T follicular helper cell (primary cell): ENCODE measurements at places on chromosomes 6 and 20.

- DNase-seq: peak; percentile 89
Measured at GRCh38 chr6:137823826-137824555, 43.1 kb upstream of the TNFAIP3 start.

DNA sequence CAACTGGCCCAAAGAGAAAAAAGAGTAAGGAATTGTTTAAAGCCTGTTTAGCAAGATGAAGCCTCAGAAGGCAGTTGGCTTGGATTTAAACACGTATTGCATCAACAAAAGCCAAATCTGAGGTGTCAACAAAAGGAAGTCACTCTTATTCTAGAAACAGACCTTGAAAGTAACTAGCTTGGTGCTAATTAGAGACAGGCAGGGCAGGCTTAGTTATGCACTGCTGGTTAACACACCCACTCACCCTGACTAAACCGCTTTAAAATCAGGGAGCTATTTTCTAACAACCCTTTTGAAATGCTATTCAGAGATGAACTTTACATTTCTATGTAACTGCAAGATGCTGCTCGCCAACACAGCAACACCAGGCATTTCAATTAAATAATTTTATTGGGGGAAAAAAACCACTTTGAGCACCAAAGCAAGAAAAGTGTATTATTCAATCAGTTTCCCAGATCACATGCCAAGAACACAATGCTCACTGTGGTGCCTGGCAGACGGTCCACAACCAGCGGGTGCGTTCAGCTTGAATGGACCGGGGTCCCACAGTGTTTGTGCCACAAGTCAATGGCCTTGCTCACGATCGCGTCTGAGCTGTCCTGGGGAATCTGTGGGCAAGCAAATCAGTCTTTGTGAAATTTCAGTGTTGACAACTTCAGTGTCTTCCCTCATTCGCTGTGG, 23.6 kb downstream of the TBC1D7 start:
- no peak for DNase-seq

DNA sequence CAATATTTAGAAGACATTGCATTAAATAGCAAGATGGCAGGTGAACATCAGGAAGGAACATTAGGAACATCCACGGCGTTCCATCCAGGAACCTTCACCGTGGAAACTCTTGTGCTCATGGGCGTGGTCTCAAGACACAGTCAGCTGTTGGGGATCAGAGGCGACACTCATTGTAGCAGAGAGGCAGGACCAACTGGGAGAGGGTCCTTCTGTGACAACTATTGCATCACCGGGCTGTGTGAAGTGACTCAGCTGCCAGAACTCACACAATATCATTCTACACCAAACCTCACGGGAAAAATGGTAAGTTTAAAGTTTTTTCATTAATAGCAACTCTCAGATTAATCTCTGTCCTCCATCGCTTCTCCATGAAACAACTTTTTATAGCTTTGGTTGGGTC, 334.8 kb upstream of the SULF2 start:
- no peak for DNase-seq

- no peak for DNase-seq
Measured at GRCh38 chr6:33324125-33324524, 6.6 kb upstream of the ZBTB22 start.

DNA sequence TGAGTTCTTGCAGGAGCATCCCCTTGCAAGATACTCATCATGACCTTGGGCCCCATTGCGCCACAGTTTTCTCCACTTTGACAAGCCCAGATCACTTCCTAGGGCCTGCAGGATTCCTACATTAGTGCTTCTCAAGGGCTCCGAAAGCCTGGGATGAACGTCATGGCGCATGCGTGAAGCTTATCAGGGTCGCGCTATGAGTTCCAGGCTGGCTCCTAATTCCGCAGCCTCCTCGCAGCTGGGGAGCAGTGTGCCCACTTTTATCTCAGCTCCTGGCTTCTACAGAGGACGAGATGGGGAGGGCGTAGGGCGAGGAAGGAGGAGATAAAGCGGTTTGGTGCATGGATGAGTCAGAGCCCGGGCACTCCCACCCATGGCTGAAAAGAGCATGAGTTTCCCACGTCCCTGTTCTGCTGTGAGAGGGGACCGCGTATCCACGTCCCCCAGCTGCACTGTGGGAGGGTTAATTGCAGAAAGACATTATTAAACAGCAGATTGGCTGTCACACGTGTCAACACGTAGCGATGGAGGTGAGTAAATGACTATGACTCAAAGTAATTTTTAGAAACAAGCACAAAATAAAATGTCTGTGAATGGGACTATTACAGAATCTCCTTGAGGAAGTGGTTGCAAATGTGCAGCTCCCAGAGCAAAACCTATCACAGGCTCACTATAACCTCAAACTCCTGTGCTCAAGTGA, 72.9 kb upstream of the DSP start:
- DNase-seq: no peak

DNA sequence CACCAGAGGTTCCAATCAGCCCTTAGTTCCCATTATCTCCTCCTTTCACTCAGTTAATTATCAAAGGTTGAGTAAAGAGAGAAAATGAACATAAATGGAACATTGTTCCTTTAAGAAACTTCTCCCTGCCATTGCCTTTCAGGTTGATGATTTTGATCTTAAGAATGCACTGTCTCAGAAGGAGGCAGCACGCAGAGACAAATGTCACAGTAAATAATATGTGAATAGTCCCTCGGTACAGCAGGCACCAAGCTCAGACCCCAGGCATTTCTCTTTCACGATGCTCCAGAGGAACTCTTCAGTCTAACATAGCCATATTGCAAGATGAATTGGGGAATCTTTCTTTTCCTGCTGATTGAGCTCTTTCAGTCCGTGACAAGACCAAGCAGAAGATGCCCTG, 435.3 kb upstream of the SPTLC3 start:
- DNase-seq: no peak

DNA sequence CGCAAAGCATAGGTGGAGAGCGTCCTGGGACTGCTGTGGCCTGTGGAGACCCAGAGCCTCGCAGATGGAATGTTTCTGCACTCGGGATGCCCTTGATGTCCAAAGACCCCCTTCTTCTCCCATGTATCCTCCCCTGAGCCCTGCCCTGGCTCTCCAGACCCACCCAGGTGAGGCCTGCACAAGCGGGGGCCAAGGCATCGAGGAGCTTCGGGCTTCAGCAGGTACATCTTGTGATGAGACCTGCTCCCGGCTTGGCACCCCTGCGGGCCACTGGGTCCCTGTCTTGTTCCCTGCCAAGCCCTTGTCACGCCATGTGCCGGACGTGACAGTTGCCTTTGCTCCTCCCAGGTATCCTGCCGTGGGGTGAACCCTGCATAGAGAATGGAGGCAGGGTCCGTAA, 85.2 kb downstream of the RAMACL start:
- no peak for DNase-seq

GRCh38 chr20:37911838-37912281, 8.9 kb downstream of the VSTM2L start:
- no peak for DNase-seq

- no peak for DNase-seq
Measured at GRCh38 chr6:157328108-157328692, 4.9 kb upstream of the TMEM242 start.

DNA sequence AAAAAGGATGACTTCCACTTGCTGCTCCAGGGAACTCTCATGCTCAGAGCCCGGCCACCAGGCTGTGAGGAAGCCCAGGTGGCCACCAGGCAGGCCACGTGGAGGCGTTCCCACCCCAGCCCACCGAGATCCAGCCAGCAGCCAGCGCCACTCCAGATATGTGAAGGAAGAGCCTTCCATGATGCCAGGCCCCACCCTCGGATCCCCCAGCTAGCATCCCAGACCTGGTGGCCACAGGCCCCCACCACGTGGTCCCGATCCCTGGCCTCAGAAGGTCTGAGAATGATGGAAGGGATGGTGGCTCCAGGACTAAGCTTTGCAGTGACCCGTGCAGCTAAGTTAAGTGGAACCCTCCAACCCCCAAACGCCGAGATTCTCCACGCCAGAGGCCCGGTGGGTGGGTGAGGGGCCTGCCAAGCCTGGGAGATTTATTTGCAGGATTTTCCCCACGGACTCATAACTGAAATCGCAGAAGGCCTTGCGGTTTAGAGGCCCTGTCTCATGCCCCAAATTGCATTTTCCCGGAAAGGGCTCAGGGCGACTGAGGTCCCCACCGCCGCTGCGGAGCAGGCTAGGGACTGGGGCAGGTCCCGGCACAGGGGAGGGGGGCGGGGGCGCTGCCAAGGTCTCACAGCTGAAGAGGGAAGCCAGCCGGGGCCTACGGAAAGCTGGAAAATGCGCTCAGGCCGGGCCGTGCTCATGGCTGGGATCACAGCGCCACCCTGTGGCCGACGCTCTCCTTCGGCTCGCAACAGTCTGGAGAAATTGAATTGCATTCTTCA, 31.1 kb upstream of the CST7 start:
- no peak for DNase-seq

- no peak for DNase-seq
Measured at GRCh38 chr20:59617221-59617620, 12.9 kb downstream of the PHACTR3 start.

DNA sequence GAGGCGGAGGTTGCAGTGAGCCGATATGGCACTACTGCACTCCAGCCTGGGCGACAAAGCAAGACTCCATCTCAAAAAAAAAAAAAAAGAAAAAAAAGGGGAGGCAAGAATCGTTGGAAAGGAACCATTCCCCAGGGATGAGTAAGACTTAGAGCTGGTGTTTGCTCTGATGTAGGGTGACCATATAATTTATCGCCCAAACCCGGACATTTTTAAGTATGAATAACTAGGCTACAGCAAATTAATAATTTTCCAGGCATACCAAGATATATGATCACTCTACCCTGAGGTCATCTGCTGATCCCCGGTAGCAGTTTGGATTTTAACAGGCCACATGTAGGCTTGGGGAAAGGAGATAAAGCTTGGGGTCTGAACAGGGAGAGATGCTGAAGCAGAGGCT, 260.9 kb downstream of the BTBD9 start:
- DNase-seq: no peak

GRCh38 chr20:50587291-50587961, 77.2 kb downstream of the PTPN1 start:
- DNase-seq: no peak

- no peak for DNase-seq
Measured at GRCh38 chr6:53627391-53628218, 38.0 kb downstream of the KLHL31 start.

DNA sequence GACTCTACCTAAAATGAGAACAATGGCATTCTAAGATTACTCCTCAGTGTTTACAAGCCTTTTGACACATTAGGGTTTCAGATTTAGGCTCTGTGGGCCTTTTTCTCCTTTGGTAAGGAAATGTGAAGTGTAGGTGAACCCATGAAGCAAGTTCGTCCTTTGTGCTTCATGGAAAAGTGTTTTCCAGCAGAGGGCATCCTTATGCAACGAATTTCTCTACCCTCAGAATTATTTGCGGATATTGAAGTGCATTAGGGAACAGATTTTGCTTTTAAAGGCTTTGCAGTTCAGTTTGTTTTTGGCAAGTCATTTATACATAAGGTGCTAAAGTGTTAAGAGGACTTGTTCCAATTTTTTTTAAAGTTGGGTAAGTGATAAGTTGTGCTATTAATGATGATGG, 55.7 kb upstream of the FERMT1 start:
- DNase-seq: no peak

DNA sequence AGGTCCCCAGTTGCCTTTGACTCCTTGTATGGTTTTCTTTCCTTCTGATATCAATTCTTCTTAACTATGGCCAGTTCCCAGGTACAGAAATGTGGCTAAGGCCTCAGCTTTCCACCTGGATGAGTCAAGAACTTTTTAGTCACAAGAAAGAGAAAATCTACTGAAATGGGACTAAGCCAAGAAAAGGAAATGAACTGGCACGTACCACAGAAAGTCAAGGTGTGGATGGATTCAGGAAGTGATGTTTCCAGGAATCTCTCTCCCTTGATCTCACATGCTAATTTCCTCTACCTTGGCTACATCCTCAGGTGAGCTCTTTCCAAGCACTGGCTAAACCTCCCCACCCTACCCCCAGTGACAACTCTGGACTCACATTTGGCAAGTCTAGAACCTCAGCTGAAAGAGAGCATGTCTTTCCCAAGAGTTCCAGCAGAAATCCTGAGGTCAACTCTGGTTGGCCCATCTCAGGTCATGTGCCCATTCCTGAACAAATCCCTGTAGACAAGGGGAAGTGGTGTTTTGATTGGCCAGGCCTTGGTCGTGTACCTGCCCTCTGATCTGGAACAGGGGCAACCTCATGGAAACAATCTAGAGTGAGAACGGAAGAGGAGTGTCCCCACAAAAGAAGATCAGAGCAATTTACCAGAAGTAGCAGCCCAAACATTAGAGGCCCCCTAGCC, 205.3 kb downstream of the NFATC2 start:
- DNase-seq: no peak

DNA sequence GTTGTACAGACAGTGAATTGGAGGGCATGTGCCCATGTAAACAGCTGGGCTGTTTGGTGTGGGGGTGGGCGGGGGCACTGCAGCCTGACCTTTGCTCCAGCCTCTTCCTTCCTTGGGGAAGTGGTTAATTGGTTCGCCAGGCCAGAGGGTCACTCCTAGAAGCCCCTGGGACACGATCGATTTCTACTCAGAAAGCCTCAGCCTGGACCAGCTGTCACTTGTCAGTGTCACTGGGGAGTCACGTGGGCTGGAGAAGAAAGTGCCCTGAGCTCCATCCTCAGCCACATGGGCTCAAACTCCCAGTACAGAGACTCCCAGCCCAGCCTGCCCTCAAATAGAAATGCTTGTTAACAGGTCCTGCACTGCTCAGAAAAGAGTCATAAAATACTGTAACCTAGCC, 423.8 kb upstream of the SULF2 start:
- DNase-seq: no peak

DNA sequence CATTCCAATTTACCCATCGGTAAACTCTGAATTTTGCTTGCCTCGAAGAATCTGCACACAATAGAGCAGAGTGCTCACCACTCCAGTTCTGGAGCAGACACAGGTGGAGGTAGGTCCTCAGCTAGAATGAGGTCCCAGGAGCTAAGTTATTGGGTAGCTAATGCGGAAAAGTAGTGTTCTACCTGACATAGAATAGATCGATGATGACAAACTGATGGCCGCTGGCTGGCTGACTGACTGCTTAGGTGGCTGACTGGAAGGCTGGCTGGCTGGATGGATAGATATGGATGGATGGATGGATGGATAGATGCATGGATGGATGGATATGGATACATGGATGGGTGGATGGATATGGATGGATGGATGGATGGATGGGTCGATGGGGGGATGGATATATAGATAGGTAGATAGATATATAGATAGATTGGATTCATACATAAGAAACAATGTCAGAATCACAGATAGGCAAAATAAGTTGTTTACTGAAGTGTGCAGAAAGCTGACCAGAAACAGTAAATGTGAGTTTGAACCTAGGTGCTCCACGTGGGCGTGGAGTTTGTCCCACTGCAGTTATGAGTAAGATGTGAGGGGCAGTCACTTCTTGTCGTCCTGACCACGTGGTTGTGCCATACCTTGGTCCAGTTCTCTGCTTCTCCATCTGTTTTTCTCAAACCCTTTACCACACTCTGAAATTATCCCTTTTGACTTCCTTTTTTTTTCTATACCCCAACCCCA, 62.1 kb downstream of the TBXT start:
- DNase-seq: no peak
